ENCODE measurements at places on chromosomes 6 and 20. TPM values are rescaled to one million over a fixed set of nuclear protein-coding genes. Genes with fewer than 3 reads are reported as not detected.

Gene PPP1R16B
- 0.02 TPM for total RNA-seq

Gene RAD21L1
- total RNA-seq, result not detected

Gene ARHGAP40
- total RNA-seq, result 0.44 TPM

Gene CYP39A1
- not detected for total RNA-seq

Gene SEL1L2
- not detected for total RNA-seq

Gene ASF1A
- total RNA-seq, result 85.2 TPM

Gene PARD6B
- 26.6 TPM for total RNA-seq

Gene CRISP3
- total RNA-seq, result not detected

Gene CST5
- not detected for total RNA-seq

GRCh38 chr6:66687611-66688140 lies 980.6 kb upstream of the EYS start:
- no peak for DNase-seq

GRCh38 chr20:3231889-3232588 lies 7.0 kb downstream of the SLC4A11 start:
- peak; percentile 90 for DNase-seq

DNA sequence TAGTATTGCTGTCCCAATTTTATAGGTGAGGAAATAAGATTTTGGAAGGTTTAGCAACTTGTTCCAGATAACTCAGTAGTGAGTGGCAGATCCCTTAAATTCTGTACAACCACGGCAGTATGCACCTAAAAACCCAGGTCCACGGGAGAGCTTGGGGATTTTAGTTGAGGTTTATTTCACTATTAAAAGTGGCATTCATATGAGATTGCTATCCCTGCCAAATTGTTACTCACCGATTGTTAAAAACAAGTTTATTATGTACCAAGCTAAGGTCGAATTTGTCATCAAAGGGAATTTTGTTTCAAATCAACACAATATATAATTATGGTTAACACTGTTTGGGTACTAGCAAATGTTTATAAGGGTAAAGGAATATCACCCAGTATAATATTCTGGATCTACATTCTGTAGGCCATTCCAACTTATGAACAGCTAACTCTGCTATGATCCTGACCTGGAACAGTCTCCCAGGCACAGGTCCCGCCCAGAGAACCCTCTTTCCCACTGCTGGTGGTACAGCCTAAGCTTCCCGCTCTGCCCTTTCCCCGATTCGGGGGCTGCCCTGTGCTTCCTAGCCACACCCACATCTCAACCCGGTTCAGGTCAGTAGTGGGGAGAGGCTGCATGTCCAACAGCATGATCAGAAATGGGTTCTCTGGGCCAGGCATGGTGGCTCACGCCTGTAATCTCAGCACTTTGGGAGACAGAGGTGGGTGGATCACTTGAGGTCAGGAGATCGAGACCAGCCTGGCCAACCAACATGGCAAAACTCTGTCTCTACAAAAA lies 24.9 kb downstream of the GPLD1 start:
- no peak for DNase-seq

- no peak for DNase-seq
These were observed 32.2 kb upstream of the CHD6 start for GRCh38 chr20:41650231-41650948.

- peak; percentile 74 for DNase-seq
These were observed 672 bp downstream of the CEP43 start for GRCh38 chr6:166999884-167000253.

DNA sequence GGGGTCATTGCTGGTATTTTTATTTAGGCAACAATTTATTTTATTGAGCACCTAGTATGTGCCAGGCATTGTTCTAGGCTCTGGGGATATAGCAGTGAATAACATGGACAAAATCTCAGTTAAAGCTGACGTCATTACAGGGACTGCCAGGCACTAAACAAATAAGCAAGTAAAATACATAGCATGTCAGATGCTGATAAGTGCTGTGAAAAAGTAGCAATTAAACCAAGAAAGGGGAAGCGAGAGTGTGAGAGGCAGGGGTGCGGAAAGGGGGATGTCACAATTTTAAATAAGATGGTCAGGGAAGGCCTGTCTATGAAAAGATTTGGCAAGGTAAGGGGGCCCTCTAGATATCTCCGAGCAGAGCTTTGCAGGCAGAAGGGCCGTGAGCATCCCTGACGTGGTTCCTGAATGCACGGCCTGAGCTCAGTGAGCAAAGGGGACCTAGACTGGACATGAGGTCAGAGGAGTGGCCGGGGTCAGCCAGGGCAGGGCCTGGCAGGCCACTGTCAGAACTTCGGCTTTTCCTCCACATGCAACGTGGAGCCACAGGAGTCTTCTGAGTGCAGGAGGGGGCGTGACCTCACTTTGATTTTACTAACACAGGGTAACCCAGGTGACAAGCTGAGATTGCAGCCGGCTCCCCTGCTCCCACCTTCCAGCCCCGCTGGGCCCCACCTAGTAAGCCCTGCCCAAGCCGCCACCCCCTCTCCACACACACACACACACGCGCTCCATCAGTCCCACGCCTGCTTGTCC lies 24.2 kb upstream of the SIRPA start:
- DNase-seq, result no peak

GRCh38 chr6:13135152-13135551 lies 193.2 kb downstream of the TBC1D7 start:
- DNase-seq, result no peak

DNA sequence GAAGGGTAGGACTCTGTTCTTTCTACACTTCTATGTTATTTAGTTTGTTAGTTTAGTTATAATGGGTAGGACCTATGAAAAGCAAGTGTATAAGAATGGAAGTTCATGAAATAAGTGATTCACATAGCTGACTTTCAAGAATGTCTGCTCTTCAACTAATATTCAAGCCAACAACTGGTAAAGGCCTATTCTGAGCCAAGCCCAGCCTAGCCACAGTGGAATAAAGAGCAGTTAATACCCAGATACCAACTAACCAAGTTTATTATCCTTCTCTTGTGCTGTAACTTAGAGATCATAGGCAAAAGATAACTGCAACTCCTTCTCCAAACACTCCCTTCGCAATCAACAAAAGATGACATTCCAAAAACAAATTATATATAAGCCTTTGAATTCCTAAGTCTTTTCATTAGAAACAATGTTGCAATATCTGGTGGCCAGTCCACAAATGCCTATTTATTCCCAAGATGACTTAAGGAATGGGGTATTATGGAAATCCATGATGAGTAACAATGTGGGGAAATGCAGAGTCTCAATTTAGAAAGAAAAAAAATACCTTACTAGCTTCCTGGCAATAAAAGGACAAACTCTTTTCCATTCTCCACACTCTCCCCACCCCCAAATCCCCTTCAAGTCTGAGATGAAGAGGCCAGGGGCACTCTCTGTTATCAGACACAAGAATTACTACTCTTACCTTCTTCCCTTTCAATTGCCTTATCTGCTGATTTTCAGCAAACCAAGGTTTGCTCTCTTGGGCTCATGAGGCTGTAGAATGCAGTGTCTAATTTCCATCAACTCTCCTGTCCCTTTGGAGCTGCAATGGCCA lies 27.4 kb downstream of the BTBD9 start:
- no peak for DNase-seq

GRCh38 chr6:77292564-77293546 lies 170.4 kb downstream of the HTR1B start:
- no peak for DNase-seq

GRCh38 chr6:16901782-16902181 lies 140.5 kb upstream of the ATXN1 start:
- no peak for DNase-seq

DNA sequence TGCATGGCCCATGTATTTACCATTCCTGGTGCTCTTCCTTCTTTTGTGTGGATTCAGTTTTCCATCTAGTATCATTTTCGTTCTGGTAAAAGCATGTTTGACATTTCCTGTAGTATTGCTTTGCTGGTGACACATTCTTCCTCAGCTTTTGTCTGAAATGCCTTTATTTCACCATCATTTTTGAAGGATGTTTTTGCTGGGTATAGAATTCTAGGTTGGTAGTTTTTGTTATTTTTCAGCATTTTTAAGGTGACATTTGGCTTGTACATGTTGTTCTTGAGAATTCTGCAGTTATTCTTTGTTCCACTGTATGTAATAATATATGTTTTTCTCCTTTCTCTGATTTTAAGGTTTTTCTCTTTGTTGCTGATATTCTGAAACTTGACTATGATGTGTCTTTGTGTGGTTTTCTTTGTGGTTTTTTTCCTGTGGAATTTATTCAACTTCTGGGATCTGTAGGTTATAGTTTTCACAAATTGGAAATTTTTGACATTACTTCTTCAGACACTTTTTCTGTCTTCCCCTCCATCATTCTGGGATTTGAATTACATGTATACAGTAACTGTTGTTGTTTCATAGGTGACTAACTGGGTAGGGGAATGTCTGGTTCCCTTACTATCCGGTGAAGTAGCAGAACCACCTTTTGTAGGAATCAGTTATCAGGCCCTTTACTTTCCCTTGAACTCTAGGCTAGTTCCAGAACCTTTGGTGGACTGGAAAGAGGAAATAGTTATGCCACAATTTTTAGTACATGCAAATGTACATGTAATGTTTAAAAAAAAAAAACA lies 30.2 kb downstream of the SNX9 start:
- DNase-seq, result no peak

- DNase-seq, result peak; percentile 34
These were observed 35.1 kb downstream of the MKKS start for GRCh38 chr20:10398834-10399369.

GRCh38 chr6:92623431-92623830 lies 795.9 kb downstream of the EPHA7 start:
- no peak for DNase-seq

DNA sequence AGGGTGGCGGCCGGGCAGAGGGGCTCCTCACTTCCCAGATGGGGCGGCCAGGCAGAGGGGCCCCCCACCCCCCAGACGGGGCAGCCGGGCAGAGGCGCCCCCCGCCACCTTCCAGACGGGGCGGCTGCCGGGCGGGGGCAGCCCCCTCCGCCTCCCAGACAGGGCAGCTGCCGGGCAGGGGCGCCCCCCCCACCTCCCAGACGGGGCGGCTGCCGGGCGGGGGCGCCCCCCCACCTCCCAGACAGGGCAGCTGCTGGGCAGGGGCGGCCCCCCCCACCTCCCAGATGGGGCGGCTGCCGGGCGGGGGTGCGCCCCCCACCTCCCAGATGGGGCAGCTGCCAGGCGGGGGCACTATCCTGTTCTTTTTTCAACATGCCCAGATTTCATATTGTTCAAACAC lies 78.2 kb upstream of the DST start:
- no peak for DNase-seq

DNA sequence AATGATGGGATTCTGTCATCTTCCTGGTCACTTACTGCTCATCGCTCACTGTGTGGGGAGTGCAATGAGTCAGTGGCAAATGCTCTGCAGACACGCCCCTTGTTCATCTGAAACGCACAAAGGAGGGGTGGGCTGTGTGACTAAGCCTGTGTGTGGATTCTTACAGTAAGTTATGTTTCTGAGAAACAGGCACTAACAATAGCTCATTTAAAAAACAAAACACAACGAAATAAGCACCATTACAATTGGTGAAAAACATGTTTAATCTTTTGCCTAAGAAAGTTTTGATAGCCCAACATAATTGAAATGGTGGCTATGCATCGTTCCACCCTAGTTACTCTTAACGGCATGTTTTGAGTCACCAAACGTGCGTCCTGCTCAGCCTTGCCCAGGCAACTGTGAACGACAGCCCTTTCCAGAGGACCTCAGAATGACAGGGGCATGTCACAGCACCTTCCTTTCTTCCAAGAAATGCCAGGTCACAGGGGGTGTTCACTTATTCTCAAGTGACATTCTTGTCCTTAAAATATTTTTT lies 118.4 kb upstream of the SGK1 start:
- peak; percentile 41 for DNase-seq

- no peak for DNase-seq
These were observed 126.1 kb downstream of the TFAP2C start for GRCh38 chr20:56755201-56755600.

GRCh38 chr6:46184114-46184513 lies 13.3 kb upstream of the ENPP5 start:
- no peak for DNase-seq

- no peak for DNase-seq
These were observed 124.3 kb upstream of the MLIP start for GRCh38 chr6:53986721-53987521.

DNA sequence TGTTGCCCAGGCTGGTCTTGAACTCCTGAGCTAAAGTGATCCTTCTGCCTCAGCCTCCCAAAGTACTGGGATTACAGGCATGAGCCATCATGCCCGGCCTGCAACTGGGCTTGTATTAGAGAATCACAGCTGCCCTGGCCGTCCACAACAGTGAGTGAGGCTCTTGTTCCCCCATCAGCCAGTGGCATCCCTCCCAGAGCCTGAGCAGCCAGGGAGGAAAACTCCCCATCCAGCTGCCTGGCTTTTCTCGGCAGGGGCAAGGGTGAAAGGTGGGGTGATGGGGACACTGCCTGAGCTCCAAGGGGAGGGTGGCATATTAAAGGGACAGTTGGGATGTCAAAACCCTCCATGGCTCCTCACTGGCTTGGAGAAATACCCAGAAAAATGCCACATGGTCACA lies 185.6 kb downstream of the NFATC2 start:
- no peak for DNase-seq

GRCh38 chr6:148432462-148433195 lies 90.0 kb downstream of the SASH1 start:
- DNase-seq, result no peak

DNA sequence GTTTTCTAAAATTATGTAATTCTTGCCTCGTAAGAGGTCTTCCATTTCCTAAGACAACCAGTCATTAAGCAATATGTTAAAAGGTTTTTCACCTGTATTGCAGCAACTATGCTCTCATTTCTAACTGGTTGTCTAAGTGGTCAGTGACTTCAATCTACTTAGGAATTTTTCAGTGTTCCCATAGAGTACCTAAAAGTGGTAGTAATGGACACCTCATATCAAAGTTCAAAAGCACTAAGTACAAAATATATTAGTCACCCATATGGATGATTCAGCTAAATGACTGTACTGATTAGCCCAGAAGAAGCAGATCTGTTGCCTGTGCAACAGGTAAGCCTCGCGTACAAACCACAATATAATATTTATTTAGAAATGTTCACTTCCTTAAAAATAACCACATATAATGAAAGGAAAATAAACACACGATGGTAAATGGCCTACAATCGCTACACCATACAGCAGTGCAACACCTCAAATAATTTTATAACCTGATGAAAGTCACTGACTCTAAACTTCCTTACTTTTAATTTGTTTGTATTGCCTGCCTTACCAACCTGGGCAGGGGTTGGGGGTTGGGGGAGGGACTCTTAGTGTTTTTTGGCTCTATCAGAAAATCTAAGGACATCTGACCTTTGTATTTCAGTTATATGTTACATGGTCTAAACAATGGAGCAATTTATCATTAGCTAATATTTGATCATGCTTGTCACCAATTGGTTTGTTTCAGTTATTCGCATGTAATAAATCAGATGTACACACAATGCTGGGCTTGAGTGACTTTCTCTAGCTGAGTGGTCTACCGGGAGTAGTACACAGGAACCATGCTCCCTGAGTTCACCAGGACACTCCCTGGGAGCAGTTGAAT lies 105.9 kb downstream of the HIVEP2 start:
- DNase-seq, result peak; percentile 73

DNA sequence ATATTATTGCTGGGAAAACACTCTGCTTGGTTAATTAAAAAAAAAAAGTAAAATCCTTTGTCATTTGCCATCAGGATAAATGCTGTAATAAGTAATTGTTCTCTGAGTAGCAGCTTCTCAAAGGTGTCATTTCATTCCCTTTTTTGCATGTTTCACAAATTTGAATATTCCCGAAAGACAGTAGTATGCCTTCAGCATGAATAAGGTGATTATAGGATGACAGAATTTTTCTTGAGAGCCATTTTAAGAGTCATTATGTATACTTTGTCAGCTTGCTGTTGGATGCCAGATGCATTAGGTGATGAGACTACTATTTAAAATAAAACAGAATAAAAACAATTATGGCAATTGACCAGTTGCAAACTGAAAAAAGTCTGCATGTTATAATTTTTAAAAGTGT lies 200.7 kb downstream of the HDGFL1 start:
- no peak for DNase-seq

- peak; percentile 44 for DNase-seq
These were observed 8.6 kb downstream of the AARS2 start for GRCh38 chr6:44304282-44305199.
